NAMALWA (cell line): ENCODE measurements at places on chromosomes 3 and 15.

DNA sequence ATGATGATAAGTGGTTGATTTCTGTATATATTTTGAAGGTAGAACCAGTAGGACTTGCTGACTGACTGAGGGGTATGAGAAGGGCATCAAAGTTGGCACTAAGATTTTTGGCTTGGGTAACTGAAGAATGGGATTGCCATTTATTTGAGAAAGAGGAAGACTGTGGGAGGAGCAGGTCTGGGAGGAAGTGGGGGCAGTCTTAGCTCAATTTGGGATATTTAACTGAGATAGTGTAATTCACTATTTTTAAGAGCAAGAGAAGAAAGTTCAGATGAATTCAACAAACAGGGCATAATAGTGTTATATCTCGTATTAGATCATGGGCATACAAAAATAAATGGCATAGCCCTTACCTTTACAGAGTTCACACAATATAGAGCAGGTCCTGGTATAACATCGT, 1.7 kb downstream of the BUB1B start:
- DNase-seq, result no peak

DNA sequence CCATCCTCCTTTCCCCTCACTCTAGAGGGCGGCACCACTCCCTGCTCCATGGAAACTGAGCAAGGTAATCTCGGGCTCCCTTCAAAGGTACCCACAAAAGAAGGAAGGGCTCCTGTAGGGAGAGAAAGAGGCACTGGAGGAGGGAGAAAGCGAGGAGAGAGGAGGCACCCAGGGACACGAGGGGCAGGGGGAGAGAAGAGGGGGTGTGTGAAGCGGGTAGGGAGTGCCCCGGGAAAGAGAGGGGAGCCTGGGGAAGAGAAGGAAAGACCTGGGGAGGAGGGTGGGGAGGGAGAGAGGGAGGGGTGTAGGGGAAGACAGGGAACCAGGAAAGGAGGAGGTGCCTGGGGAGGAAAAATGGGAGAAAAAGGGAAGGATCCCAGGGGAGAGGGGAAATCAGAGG, 523 bp downstream of the VILL start:
- no peak for DNase-seq

DNA sequence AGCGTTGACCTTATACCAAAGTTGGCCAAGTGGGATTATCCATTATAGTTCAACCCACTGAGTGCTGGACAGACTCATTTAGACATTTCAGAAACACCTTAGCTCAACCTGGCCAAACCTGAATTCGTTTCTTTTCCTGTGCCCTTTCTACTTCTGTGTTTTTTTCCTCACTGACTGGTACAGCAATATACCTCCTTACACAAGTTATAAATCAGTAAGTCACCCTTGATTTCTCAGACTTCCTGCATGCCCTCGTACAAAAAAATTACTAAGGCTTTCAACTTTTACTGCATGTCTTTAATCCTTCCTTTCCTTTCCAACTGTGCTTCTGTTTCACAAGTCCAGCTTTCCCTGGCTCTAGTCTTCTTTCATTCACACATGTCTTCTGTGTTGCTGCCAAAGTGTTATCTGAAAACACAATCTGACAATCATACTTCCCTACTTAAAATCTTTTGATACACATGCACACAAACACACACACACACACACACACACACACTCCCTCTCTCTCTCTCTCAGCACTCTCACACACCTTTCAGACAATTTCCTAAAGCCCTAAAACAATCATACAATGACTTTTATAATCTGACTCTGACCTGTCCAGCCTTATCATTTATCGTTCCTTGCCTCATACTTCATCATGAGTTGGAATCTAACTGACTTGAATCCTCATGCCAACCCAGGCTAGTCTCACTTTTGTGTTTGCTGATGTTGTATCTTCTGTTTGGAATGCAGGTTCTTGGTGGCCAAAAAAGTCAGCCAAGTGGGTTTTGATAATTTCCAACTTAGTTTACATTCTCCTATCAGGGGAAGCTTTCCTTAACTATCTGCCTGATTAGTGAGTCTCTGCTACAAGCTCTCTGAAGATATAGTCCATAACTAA, 436.4 kb downstream of the NAALADL2 start:
- DNase-seq, result no peak

DNA sequence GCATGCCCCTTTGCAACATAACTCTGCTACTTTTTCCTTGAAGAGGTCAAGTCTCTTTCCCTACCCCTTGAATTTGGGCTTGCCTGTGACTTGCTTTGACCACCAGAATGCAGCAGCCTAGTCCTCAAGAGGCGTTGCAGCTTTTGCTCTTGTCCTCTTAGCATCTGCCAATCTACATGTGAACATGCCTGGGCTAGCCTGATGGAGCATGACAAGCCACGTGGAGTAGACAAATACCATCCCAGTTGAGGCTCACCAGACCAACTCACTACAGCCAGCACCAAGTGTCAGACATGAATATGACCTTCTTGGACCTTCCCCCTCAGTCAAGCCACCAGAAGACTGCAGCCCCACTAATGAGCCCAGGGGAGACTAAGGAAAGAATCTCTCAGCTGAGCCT, 32.9 kb downstream of the AMOTL2 start:
- DNase-seq, result no peak

DNA sequence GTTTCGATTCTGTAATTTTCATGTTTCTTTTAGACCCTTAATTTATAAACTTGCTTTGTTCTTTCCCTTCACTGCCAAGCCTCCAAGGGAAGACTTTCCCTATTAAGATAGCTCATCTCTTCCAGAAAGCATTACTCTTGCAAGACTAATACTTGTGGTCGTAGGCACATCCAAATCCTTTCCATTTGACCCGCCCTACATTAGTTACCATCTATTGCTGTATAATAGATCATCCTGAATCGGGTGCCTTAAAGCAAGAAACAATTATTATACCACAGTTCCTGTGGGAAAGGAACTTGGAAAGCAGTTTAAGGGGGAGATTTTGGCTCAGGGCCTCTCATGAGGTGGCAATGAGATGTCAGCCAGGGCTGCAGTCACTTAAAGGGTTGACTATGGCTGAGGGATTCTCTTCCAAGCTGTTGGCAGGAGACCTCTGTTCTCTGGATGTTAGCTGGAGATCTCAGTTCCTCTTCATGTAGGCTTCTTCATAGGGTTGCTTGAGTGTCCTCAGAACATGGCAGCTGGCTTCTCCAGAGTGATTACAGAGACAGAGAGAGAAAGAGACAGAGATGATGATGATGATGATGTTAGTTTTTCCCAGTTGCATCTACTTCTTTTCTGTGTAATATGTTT, 570.4 kb upstream of the TGFBR2 start:
- DNase-seq, result no peak

DNA sequence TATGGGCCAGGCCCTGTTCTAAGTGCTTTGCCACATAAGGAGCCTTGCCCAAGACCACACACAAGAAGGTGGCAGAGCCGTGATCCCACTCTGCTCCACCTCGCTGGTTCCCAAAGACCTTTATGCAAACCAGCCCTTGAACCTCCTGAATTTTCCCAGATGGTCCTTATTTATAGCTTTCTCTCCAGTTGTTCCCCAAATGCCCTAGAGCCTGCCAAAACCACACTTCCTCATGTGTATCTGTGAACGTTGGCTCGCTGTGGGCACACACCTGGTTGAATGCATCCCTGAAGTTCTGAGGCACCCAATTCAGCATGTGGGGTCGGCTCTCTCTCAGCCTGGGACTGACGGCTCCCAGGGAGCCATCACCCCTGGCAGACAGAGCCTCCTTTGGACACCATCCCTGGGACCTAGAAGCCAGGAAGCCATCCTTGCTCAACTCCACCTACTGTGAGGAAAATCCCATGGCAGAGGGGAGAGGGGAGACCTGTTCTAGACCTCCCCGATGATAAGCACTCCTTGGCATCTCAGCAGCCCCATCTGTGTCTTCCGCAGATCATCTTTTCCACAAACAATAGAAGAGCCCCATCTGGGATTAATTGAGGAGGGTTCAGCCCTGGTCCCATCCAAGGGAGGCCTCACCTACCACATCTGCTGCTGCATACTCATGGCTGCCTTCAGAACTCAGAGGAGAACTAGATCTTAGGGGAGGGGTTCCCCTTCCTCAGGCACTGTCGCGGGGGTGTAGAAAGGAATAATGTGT, 42.3 kb upstream of the LIMD1 start:
- no peak for DNase-seq
